Muscle of arm (tissue), 14 donors: ENCODE measurements at places on chromosomes 3 and 15.
A peak's percentile ranks its signal among the peaks of the same experiment; 100 is the strongest.

GRCh38 chr3:40254891-40255290, 54.6 kb upstream of the EIF1B start:
- no peak for DNase-seq

- no peak for DNase-seq
Observed at GRCh38 chr15:92034227-92034626, 180.7 kb downstream of the SLCO3A1 start.

- DNase-seq = no peak
Observed at GRCh38 chr3:188031121-188031520, 122.8 kb upstream of the LPP start.

GRCh38 chr15:88997531-88997930, 84.4 kb upstream of the MFGE8 start:
- no peak for DNase-seq

DNA sequence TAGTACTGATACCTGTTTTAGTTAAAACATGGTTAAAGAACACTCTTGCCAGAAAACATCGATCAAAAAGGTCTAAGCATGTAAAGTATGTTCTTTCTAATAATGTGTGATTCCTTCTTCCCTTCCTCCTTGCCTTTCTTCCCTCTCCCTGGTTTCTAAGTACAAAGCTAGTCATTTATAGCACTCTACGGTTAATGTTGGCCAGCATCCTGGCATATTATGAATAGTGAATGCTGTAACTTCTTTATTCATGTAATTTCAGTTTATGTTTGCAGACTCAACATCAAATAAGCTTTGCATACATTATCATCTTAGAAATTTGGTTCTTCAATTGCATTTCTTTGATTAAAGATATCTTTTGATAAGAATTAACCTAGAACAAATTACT, 27.1 kb downstream of the P2RY12 start:
- DNase-seq = no peak

DNA sequence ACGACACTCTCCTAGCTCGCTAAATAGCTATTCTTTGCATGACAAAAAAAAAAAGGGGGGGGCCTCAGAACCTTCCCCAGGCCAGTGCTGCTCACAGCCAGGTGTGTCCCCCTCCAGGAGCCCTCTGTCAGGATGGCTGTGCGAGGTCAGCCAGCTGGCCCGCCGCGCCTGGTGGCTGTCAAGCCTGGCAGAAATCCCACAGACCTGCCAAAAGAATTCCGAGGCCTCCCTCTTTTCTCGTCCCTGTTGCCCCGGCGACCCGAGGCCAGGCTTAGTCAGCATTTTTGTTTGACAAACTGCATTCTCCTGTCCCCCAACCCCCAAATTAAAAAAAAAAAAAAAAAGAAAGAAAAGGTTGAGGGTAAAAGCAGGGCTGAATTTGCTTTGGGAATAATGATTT, 61.9 kb downstream of the TM4SF4 start:
- DNase-seq = no peak

DNA sequence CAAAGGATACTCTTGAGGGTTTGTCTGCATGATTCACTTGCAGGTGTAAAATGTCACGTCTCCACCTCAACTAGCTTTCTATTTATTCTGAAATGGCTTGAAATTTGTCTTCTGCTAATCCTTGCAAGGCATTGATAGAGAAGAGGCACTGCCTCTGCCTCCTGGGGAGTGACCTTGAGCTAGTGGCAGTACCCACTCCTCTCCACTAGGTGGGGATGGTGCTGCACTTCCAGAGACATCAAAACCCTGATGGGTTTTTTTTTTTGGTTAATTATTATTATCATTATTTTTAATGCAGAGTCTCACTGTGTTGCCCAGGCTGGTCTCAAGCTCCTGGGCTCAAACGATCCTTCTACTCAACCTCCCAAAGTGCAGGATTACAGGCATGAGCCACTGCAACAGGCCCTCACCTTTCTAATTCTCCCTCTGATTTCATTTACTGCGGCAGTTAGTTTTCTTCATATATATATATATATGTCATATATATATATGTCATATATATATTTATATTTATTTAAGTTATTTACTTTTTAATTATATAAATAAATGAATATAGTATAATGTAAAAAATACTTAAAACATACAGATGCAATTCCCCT, 117.6 kb upstream of the EIF1B start:
- peak; percentile 41 for DNase-seq

- DNase-seq = no peak
Observed at GRCh38 chr15:34951993-34952392, 17.5 kb downstream of the AQR start.

GRCh38 chr3:37519661-37520060, 342.0 kb upstream of the CTDSPL start:
- no peak for DNase-seq

GRCh38 chr15:61996056-61996635, 64.1 kb downstream of the VPS13C start:
- DNase-seq = no peak

- DNase-seq = no peak
Observed at GRCh38 chr15:27165590-27165989, 194.6 kb downstream of the GABRG3 start.

GRCh38 chr3:156582532-156583183, 27.7 kb upstream of the SSR3 start:
- no peak for DNase-seq

DNA sequence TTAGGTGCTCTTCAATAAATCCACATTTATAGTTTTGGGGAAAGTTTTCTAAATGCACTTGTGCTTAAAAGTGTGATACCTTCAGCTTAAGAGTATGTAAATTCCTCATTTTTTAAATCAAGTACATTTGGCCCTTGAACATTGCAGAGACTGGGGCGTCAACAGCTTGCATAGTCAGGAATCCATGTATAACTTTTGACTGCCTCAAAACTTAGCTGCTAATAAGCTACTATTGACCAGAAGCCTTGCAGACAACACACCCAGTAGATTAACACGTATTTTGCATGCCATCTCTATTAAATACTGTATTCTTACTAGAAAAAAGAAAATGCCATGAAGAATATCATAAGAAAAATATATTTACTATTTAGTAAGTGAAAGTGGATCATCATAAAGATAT, 1211.8 kb upstream of the ALCAM start:
- DNase-seq = no peak

DNA sequence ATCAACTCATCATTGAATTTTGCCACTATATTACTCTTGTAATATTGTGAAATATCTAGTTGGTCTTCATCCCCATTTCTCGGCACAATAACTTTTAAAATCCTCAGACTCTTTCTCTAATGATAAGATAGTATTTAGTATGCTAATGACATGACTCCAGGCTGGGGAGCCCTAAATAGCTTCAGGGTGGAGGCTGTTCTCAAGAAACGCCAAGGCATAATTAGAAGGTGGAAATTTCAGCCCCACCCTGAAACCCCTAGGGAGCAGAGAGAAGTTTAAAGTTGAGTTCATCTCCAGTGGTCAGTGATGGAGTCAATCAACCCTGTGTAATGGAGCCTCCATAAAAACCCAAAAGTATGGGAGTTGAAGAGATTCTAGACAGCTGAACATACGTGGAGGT, 81.1 kb upstream of the SERPINI2 start:
- DNase-seq = no peak

- peak; percentile 26 for DNase-seq
Observed at GRCh38 chr15:88476635-88477060, 9.1 kb downstream of the MRPS11 start.

GRCh38 chr15:63836579-63836978, 2.8 kb upstream of the HERC1 start:
- no peak for DNase-seq

DNA sequence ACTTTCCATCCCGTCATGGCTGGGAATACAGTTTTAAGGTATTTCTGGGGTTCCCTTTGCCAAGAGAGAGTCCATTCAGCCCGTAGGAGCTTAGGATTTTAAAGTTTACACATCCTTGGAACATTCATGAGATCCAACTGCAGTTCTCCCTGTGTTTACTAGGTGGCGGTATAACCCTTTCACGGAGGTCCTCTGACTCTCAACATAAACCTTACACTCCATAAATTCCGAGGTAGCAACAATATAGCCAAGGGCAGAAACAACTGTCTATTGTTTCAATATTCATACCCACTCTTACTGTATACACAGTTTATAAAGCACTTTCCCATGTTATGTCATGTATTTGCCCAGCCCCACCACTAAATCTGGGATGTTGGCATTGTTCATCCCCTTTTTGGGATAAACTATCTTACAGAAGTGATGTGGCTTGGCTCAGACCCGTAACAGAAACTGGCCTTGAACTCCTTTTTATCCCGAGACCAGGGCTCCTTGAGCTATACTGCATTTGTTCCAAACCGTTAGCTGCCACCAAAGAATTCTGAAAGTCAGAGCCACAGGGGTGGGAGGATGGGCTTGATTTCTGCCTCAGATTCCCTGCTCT, 69.2 kb upstream of the COL6A5 start:
- peak; percentile 79 for DNase-seq
